ENCODE measurements at places on chromosomes 3 and 15.

GRCh38 chr3:69490235-69490634 is 104.3 kb upstream of the FRMD4B start:
- no peak overlapping the region for H3K27ac ChIP-seq
- no peaks in the 10 kb centered on the region for H3K36me3 ChIP-seq
- no peaks in the 10 kb centered on the region for H3K4me1 ChIP-seq
- no peak for DNase-seq

DNA sequence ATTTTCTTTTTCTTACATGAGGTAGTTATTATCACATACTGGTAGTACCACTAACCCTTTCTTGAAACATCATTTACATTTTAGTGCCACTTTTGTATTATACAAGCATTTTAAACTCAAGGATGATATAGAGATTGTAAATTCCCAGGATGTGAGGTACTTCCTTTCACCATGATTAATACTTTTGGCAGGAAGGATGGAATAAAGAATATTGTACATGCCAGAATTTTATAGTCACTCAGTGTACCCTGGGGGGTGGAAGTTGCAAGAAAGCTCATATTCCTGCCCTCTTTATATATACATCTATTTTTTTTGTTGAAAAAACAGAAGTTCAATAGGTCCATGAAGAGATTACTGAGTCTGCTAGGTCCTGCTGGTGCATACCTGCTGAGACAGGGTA is 141.0 kb upstream of the PLSCR5 start:
- no peaks in the 10 kb centered on the region for H3K27me3 ChIP-seq
- no peaks in the 10 kb centered on the region for H3K4me1 ChIP-seq
- no peak overlapping the region for H3K4me3 ChIP-seq
- no peak overlapping the region for H3K27ac ChIP-seq
- no peak for DNase-seq

DNA sequence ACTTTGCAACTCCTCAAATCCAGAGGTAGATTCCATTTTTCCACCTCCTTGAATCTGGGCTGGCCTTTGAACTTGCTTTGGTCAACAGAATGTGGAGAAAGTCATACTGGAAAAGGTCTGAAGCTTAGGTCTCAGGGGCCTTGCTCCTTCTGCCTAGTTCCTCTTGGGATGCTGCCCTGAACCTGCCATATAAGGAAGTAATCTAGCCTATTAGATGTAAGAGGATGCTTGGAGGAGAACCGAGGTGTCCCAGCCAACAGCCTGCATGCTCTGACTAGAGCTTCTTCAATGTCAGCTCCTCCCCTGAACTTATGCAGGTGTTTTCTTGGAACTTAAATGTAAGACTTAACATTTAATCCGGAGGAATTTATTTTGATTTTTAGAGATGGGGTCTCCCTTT is 2.0 kb upstream of the TMED3 start:
- DNase-seq = no peak
- H3K27ac ChIP-seq = no peak overlapping the region
- H3K4me3 ChIP-seq = no peak overlapping the region
- H3K27me3 ChIP-seq = peaks cover 51% of the 10 kb centered on the region
- peaks cover 9% of the 10 kb centered on the region for H3K36me3 ChIP-seq
- H3K4me1 ChIP-seq = peaks cover 29% of the 10 kb centered on the region

GRCh38 chr3:127462111-127462655 is 128.3 kb downstream of the TPRA1 start:
- H3K27ac ChIP-seq = no peak overlapping the region
- no peaks in the 10 kb centered on the region for H3K36me3 ChIP-seq
- no peak overlapping the region for H3K4me3 ChIP-seq

DNA sequence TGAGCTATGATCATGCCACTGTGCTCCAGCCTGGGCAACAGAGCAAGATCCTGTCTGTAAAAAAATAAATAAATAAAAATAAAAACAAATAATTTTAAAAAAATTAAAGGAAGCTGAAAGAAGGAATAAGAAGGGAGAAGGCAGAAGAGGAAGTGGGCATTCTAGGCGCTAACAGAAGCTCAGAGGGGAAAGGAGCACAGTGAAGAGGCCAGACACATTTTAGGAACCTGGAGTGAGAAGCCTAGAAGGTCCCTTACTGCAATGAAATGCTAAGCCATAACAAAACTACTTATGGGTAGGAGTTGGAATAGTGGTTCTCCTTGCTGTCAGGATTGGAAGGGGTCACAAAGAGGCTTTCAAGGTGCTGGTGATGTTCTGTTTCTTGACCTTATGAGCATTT is 64.0 kb downstream of the ITGB5 start:
- no peaks in the 10 kb centered on the region for H3K4me1 ChIP-seq
- no peak overlapping the region for H3K27ac ChIP-seq
- H3K4me3 ChIP-seq = no peak overlapping the region
- H3K27me3 ChIP-seq = peaks cover 19% of the 10 kb centered on the region

DNA sequence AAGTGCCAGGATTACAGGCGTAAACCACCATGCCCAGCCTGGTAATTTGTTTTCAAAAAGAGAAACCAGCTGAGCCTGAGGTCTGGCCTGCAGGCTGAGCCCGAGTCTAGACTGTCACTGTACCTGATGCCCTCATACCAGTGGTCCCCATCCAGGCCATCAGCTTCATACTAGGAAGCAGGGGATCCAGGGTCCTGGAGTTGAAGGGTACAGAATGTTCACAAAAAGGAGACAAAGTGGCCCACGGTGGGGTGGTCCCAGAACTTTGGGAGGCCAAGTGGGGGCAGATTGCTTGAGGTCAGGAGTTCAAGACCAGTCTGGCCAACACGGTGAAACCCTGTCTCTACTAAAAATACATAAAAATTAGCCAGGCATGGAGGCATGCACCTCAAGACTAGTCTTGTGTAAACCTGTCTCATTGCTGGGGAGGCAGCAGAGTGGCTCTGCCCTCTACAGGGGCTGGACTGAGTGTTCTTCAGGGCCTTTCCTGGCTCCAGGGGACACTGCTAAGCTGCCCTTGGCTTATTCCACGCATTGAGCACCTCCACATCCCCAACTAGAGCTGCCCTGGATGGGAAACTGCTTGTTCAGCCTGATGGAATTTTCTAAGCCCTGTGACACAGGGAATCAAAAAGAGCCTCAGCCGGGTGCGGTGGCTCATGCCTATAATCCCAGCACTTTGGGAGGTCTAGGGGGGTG is 7.9 kb upstream of the HHATL start:
- no peak overlapping the region for H3K4me3 ChIP-seq
- no peaks in the 10 kb centered on the region for H3K4me1 ChIP-seq
- DNase-seq = no peak

DNA sequence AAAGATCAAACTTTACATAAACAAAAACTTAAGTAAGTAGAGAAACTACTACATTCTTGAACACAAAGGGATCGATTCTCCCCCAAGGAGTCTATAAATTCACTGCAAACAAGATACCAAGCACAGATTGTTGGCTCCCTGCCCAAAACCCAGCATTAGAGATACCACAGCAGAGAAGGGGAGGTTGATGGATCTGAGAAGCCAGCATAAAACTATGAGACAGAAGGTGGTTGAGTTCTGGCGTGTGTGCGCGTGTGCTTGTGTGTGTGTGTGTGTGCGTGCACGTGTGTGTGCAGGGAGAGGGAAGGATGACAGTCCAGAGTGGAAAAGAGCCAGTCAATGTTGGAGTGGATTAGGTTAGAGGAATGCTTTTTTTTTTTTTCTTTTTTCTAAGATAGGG is 143.2 kb upstream of the PRR20G start:
- no peak overlapping the region for H3K27ac ChIP-seq
- no peaks in the 10 kb centered on the region for H3K4me1 ChIP-seq
- no peaks in the 10 kb centered on the region for H3K36me3 ChIP-seq
- H3K4me3 ChIP-seq = no peak overlapping the region
- peaks cover 24% of the 10 kb centered on the region for H3K27me3 ChIP-seq

DNA sequence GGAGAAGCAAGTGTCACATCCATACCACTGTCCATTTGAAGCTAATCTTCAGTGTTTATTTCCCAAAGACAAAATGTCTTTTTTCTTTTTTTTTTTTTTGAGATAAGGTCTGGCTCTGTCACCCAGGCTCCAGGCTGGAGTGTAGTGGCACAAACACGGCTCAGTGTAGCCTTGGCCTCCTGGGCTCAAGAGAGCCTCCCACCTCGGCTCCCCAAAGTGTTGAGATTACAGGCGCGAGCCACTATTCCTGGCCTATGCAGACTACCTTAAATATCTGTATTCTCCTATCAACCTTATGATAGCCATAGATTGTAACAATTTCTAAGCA is 27.7 kb upstream of the VPS33B start:
- no peaks in the 10 kb centered on the region for H3K36me3 ChIP-seq
- no peak overlapping the region for H3K27ac ChIP-seq
- DNase-seq = no peak
- H3K4me1 ChIP-seq = peaks cover 29% of the 10 kb centered on the region
- H3K4me3 ChIP-seq = no peak overlapping the region

- peaks cover 23% of the 10 kb centered on the region for H3K36me3 ChIP-seq
- no peaks in the 10 kb centered on the region for H3K27me3 ChIP-seq
- H3K27ac ChIP-seq = peak overlapping the region; percentile 87
- H3K4me3 ChIP-seq = peak overlapping the region; percentile 70
Measured at GRCh38 chr3:195896361-195897080, 11.8 kb downstream of the TNK2 start.

DNA sequence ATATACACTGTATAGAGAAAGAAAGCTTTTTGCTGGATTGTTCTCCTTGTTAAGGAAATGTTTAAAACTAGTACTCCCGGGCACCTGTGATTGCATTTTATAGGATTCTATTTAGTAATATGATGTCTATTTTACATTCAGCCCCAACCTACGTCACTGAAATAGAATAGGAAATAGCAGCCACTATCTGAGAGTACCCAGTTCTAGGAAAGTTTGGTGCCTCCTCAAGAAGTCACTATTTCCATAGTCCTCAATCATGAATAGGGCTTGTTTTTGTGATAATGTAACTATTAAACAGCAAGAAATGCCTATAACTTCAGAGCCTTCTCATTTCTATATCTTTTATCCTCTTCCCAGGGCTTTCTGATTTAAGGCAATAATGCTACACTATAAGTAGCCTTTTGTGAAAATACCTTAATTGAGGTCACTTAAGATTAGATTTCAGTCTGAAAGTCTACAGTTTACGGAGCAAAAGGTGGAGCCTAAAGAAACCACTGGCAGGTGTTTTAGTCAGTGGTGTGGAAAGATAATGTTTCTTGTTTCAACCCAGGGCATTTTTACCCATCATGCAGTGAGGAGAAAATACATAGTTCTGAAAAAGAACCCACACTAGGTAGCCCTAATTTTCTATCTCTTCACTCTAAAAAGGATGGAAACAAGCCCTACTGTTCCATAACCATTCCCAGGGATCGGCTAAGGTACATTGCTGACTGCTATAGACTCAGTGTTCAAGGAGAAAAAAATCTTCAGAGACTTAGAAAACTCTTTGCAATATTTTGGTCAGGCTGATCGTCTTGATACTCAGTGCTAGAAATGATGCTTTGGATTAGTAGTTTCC is 38.7 kb downstream of the TIGIT start:
- peaks cover 11% of the 10 kb centered on the region for H3K4me1 ChIP-seq
- DNase-seq = no peak
- no peaks in the 10 kb centered on the region for H3K27me3 ChIP-seq
- peak overlapping the region; percentile 58 for H3K27ac ChIP-seq
- H3K4me3 ChIP-seq = no peak overlapping the region

DNA sequence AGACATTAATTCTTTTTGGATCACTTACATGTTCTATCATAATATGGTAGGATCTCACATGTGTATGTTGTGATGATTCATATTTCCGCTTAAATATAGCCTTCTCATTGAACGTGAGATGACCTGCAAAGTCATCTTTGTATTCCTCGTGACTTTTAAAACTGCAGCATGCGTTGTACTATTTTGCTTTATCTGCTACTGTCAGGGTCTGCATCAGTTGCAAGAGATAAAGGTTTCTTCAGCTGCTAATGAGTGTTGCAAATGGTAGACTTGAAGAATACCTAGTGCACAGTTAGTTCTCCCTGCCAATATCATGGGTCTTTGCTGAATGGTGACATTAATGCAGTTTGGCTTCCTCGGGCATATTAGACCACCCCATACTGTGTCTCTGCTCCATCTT is 31.8 kb downstream of the REC114 start:
- peaks cover 49% of the 10 kb centered on the region for H3K27me3 ChIP-seq
- no peaks in the 10 kb centered on the region for H3K4me1 ChIP-seq

DNA sequence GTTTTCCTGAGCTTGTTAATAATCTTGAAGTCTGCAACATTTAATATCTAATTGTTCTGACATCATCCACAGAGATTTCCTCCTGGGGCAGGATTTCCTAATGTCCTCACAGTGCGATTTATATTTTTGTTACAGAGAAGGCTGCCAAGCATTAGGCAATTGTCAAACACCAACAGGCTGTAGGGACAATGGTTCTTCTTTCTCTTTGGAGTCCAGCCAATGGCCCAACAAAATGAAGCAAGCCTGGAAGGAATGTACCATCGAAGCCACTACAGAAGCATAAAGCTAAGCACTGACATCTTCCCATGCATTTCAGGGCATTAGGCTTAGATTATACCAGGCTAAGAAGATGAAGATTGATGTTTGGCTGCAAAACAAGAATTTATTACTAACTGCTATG is 173.0 kb upstream of the FRMD4B start:
- no peak overlapping the region for H3K27ac ChIP-seq
- no peaks in the 10 kb centered on the region for H3K36me3 ChIP-seq
- H3K4me1 ChIP-seq = no peaks in the 10 kb centered on the region
- H3K4me3 ChIP-seq = no peak overlapping the region
- DNase-seq = no peak

DNA sequence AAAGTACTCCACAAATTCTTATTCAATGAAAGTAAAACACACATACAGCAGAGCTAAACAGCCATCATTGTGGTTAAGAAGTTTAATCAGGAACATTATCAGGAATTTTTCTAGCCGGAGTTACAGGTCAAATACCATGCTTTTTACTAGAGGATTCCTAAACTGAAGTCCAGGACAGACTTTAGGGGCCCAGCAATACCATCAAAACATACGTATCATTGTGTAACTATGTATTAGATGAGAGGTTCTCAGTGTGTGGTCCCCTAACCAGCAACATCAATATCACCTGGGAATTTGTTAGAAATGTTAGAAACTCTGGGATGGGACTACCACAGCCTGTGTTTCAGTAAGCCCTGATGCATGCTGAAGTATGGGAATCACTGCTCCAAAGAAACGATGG is 404.2 kb upstream of the IL12A start:
- no peak overlapping the region for H3K4me3 ChIP-seq
- H3K4me1 ChIP-seq = no peaks in the 10 kb centered on the region
- H3K36me3 ChIP-seq = no peaks in the 10 kb centered on the region
- no peak for DNase-seq
- H3K27ac ChIP-seq = no peak overlapping the region

DNA sequence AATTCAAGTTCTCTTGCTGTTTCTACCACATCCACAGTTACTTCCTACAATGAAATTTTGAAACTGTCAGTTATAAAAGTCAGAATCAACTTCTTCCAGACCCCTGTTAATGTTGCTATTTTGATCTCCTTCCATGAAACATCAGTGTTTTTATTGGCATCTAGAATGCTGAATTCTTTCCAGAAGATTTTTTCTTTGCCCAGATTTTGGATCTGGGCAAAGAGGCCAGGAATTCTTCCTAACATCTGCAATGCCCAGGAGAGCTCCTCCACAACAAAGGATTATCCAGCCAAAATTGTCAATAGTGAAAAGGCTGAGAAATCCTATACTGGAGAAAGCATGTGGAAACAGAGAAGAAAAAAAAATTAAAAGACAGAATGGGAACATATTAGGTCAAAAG is 75.5 kb downstream of the SERPINI1 start:
- no peaks in the 10 kb centered on the region for H3K27me3 ChIP-seq
- H3K4me3 ChIP-seq = no peak overlapping the region
- H3K27ac ChIP-seq = no peak overlapping the region
- DNase-seq = no peak
- no peaks in the 10 kb centered on the region for H3K4me1 ChIP-seq

- no peaks in the 10 kb centered on the region for H3K36me3 ChIP-seq
- H3K27ac ChIP-seq = no peak overlapping the region
- H3K27me3 ChIP-seq = no peaks in the 10 kb centered on the region
- DNase-seq = no peak
Measured at GRCh38 chr3:153572654-153573053, 410.6 kb downstream of the RAP2B start.
